ENCODE measurements at places on chromosomes 2 and 18.

GRCh38 chr2:145538661-145539350 is 1018.9 kb upstream of the ZEB2 start:
- no peaks in the 10 kb centered on the region for H3K36me3 ChIP-seq
- no peak for DNase-seq
- no peak overlapping the region for H3K4me3 ChIP-seq
- H3K27me3 ChIP-seq, result no peaks in the 10 kb centered on the region
- no peaks in the 10 kb centered on the region for H3K4me1 ChIP-seq
- no peak overlapping the region for H3K27ac ChIP-seq

DNA sequence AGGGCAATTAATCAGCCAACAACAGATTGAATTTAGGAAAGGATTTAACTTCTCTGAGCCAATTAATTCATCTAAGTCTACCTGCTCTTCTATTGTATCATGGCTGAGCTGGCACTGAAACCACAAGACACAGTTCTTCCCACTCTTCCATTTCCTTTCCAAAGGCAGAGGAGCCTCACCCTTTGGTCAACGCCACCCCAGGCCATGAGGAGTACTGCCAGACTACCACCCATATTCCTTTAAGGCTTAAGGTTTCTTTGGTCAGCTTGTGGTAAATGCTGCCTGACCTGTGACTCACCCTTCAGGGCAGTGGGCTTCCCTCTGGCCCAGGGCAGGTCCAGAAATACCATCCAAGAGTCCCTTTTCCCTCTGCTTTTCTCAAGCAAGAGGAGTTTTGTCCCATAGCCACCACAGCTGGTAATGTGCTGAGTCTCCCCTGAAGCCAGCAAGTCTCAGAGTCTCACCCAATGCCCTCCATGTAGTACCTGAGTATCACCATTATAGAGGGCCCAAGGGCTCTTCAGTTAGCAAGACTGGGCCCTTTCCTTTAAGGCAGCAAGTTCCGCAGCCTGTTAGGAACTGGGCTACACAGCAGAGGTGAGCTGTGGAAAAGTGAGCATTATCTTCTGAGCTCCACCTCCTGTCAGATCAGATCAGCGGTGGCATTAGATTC is 900.5 kb upstream of the CRIM1 start:
- no peak overlapping the region for H3K27ac ChIP-seq
- no peaks in the 10 kb centered on the region for H3K27me3 ChIP-seq
- H3K36me3 ChIP-seq, result no peaks in the 10 kb centered on the region
- H3K4me1 ChIP-seq, result no peaks in the 10 kb centered on the region

DNA sequence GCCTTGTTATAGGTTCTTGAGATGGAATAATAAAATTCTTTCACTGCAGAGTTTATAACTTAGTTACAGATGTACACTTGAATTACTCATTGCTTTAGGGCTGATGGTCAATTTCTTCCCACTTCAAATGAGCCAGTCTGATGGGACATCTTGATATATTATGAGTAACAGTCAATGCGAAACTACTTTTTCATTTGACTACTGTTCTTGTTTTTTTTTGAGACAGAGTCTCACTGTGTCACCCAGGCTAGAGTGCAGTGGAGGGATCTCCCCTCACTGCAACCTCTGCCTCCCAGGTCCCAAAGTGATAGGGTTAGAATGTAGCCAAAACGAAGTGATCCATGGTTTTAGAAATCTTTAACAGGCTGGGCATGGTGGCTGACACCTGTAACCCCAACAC is 57.1 kb downstream of the ST3GAL5 start:
- DNase-seq, result no peak
- H3K4me1 ChIP-seq, result peaks cover 10% of the 10 kb centered on the region
- no peaks in the 10 kb centered on the region for H3K27me3 ChIP-seq
- H3K36me3 ChIP-seq, result no peaks in the 10 kb centered on the region
- no peak overlapping the region for H3K4me3 ChIP-seq

GRCh38 chr2:237131749-237132533 is 46.3 kb downstream of the COPS8 start:
- H3K4me3 ChIP-seq, result no peak overlapping the region
- no peaks in the 10 kb centered on the region for H3K36me3 ChIP-seq
- H3K27me3 ChIP-seq, result no peaks in the 10 kb centered on the region
- no peak for DNase-seq

GRCh38 chr2:101230541-101231001 is 22.1 kb upstream of the CNOT11 start:
- H3K36me3 ChIP-seq, result no peaks in the 10 kb centered on the region
- H3K4me1 ChIP-seq, result no peaks in the 10 kb centered on the region
- no peak overlapping the region for H3K4me3 ChIP-seq
- H3K27ac ChIP-seq, result no peak overlapping the region
- no peaks in the 10 kb centered on the region for H3K27me3 ChIP-seq

DNA sequence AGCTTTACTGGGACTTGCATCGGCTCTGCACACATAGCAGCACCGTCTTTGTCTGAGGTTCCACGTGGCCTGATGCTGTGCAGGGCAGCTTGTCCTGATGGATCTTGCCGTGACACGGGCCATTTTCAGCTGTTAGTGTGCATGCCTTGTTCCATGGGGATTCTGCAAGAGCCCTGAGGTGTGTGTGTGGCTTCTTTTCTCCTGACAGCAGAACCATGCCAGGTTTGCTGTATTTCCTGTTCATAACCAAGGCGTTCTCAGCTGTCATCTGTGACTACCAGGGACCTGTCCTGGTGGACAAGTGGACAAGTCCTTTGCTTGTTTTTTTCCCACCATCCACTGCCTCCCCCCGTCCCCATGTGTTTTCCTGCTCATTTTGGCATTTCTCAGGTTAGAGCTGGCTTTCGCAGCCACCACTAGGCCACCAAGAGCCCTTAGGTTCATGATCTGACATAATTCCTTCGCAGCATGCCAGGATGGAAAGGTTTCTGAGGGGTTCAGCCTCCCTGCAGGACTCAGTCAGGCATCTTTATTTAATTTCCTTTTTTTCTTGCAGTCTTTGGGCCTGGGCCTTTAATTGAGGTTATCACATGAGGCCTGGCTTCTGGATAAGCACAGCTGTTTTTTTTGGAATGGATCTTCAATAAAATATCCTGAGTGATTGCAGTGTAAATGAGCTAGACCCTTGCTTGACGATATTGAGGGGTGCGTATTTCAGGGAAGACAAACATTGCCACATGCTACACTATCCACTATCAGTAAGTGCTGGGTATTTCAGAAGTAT is 139.4 kb downstream of the NCK2 start:
- DNase-seq, result no peak
- no peak overlapping the region for H3K27ac ChIP-seq
- no peak overlapping the region for H3K4me3 ChIP-seq
- peaks cover 61% of the 10 kb centered on the region for H3K4me1 ChIP-seq
- no peaks in the 10 kb centered on the region for H3K27me3 ChIP-seq
- H3K36me3 ChIP-seq, result peaks cover 24% of the 10 kb centered on the region

DNA sequence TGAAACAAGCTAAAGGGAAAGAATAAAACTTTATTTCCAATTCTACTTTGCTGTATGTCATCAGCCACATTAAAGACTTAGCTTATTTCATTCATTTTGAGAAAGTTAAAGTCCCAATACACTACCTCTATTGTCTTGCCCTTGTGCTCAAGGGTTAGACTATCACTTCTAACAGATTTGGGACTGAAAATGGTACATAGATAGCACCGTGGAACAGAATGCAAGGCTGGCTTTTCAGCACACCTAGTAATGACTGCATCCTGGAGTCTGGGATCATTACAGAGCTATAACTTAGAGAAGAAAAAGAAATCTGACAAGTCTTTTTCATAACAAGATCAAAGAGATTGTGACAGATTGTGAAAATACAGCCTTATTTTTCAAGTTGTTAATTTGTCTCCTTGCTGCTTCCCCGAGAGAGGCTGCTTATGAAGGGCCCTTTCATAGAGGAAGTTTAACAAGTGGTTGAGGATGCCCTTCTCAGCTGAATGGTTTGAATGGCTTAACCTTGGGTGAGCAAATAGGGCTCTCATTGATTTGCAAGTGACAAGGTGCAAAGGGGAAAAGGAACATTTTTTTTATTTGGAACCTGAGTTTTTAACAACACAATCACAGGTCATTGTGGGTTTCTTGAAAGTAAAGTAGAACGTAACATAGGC is 371.8 kb downstream of the EPHA4 start:
- no peak for DNase-seq
- H3K27ac ChIP-seq, result no peak overlapping the region
- no peaks in the 10 kb centered on the region for H3K36me3 ChIP-seq
- H3K27me3 ChIP-seq, result no peaks in the 10 kb centered on the region
